ENCODE measurements at places on chromosomes 6 and 20. TPM values are rescaled to one million over a fixed set of nuclear protein-coding genes. Genes with fewer than 3 reads are reported as not detected.
A peak's percentile ranks its signal among the peaks of the same experiment; 100 is the strongest.

GRCh38 chr6:89509777-89510281 is 76.9 kb downstream of the ANKRD6 start:
- DNase-seq: no peak

- peak; percentile 96 for DNase-seq
Measured at GRCh38 chr6:34888874-34889555, at the start of gene ANKS1A. Gene ANKS1A, plus strand, starts transcription at chr6:34889255. Its CDS starts 148 bp downstream, at chr6:34889403.

DNA sequence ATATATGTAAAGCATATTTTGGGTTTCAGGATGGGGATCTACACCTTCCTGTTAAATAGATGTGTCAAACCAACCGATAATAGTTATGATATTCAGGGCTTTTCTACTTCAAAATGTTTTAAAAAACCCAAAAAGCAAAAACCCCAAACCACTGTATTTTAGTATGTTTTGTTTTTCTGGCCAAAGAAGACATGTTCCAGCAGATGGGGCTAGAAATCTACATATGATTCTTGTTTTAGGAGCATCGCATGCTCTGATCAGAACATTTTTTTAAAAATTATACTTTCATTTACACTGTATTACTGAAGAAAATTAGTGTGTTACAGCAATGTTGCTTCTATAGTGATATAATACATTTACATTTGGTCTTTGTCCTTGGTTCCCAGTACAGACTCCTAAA is 11.0 kb downstream of the RMND1 start:
- DNase-seq: no peak

DNA sequence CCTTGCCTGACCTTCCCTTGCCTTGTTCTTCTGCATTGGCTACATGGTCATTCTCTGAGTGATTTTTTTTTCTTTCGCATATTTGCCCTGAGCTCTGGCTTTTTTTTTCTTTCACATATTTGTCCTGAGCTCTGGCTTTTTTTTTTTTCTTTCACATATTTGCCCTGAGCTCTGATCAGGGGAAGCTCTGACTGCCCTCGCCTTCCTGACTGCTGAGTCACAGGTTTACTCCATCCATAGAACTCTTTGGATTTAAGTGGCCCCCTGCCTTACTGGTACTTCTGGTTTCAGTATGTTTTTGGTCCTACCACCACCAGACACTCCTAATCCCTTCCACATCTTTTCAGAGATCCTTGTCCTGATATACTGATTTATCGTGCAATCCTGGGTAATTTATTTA is 201.1 kb downstream of the OGFRL1 start:
- no peak for DNase-seq

Gene CHD6
- total RNA-seq: 92.9 TPM

GRCh38 chr6:90209527-90209926 is 87.1 kb downstream of the BACH2 start:
- no peak for DNase-seq

Measured in cerebellum (tissue), 4 donors.